ENCODE measurements at places on chromosomes 2 and 18. TPM values are rescaled to one million over a fixed set of nuclear protein-coding genes. Genes with fewer than 3 reads are reported as not detected.

GRCh38 chr2:184004289-184004947, 593.9 kb upstream of the ZNF804A start:
- DNase-seq: no peak
- no peak overlapping the region for H3K4me3 ChIP-seq
- H3K4me1 ChIP-seq: no peaks in the 10 kb centered on the region
- H3K27ac ChIP-seq: no peak overlapping the region

- no peak for DNase-seq
- H3K36me3 ChIP-seq: peaks cover 5% of the 10 kb centered on the region
- peaks cover 2% of the 10 kb centered on the region for H3K4me1 ChIP-seq
- H3K27me3 ChIP-seq: no peaks in the 10 kb centered on the region
- no peak overlapping the region for H3K4me3 ChIP-seq
- H3K27ac ChIP-seq: no peak overlapping the region
Measured at GRCh38 chr2:239955087-239955988, 69.8 kb downstream of the NDUFA10 start.

DNA sequence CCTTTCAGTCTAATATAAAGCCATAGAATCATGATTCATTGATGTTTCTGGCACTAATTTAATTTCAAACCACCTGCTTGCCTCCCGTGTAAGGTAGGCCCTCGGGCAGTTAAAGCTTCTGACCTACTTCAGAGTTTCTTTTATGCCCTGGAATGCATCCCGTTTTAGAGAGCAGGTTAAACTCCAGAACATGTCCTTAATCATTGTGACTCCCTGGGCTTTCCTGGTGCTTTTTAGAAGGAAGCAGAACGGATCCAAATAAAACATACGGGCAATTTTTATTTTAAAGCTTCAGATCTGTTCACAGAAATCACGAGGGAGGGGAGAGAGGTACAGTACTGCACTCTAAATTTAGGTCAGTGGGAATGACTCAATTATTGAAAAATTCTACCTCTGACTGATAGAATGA, 134.8 kb downstream of the GCA start:
- H3K4me3 ChIP-seq: no peak overlapping the region
- H3K27ac ChIP-seq: no peak overlapping the region
- no peak for DNase-seq
- no peaks in the 10 kb centered on the region for H3K27me3 ChIP-seq

GRCh38 chr2:173026479-173026878, 49.2 kb upstream of the MAP3K20 start:
- no peaks in the 10 kb centered on the region for H3K36me3 ChIP-seq
- no peak overlapping the region for H3K27ac ChIP-seq
- H3K4me3 ChIP-seq: no peak overlapping the region
- H3K27me3 ChIP-seq: peaks cover 57% of the 10 kb centered on the region
- peaks cover 6% of the 10 kb centered on the region for H3K4me1 ChIP-seq

DNA sequence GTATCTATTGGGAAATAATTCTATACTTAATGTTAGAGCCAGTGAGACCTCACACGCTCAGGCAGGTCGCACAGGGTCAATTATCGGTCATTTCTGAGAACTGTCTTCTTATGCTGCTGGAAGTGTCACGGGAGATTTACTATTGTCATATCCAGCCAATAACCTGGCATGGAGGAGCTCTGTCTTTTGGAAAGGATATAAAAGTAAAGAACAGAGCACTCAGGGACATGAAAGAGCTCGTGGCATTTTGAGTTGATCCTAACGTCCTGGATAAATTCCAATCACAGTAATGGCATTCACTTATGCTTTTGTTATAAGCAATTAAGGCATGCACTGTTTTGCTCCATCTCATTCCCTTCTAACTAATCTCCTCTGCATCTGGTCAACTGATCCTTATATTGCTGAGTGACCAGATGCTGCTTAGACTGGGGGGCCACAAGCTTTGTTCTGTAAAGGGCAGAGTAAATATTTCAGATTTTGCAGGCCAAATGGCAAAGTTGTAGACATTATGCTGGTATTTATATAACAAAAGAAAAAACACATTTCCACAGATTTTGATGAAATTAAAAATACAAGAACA, 453.5 kb upstream of the SMIM21 start:
- peaks cover 8% of the 10 kb centered on the region for H3K27me3 ChIP-seq
- H3K4me1 ChIP-seq: no peaks in the 10 kb centered on the region
- H3K36me3 ChIP-seq: no peaks in the 10 kb centered on the region
- H3K27ac ChIP-seq: no peak overlapping the region

Gene REG1A
- not detected for total RNA-seq

DNA sequence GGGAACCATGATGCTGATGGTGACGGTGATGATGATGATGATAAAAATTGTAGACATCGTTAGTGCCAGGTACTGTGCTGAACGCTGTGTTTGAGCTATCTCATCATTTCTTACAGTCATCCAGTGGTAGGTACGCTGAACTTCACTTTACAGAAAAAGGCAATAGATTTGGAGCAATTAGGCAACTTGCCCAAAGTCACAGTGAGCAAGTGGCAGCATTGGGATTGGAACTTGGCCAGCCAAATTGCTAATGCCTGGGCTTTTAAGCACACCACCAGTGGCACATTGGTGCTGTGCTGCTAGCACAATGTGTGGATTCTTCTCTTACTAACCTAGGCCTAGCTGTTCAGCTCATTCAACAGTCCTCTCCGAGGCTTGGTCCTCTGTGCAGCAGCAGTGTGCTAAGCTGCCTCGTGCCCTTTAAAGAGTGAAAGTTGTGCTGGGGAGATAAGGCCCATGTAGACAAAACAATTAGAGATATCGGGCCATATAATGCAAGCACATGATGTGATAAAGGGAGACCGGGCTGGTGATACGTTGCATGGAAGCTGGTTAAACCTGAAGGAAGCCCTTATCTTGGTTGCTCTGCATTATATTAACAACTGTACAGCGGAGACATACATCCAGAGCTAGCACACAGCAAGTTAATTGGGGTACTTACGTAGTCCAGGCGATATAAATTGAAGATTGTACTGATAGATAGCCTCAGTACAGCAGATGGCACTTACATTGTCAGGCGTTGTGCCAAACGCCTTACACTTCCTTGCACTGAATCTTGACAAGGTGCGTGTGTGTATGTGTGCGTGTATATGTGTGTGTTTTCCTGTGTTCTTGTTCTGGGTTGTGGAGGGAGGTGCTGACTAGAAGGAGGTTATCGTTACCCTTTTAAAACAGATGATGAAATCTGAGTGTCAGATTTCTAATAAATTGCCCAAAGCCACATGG, 28.4 kb downstream of the HK2 start:
- no peak overlapping the region for H3K27ac ChIP-seq
- no peaks in the 10 kb centered on the region for H3K27me3 ChIP-seq
- H3K4me1 ChIP-seq: peaks cover 16% of the 10 kb centered on the region
- no peak for DNase-seq
- no peak overlapping the region for H3K4me3 ChIP-seq
- H3K36me3 ChIP-seq: no peaks in the 10 kb centered on the region
